Thymus (tissue), 14 donors: ENCODE measurements at places on chromosomes 12 and 14.
A peak's percentile ranks its signal among the peaks of the same experiment; 100 is the strongest.

DNA sequence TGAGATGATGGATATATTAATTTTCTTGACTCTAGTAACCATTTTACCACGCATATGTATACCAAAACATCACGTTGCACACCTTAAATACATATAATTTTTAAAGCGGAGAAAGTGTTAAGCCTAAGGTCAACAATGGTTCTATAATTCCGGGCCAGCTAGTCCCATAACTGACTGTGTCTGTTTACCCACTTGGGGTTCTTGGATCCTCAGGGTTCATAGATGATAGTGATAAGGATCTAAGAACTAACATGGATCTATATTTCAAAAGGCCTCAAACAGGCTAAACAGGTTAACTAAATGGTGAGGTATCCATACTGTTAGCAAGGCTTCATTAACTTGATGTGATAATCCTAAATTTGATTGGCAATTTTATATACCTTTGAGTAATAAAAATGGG, 9.8 kb downstream of the SLC38A1 start:
- no peak for DNase-seq

GRCh38 chr12:75720812-75721641, 209.6 kb upstream of the KRR1 start:
- DNase-seq = no peak

GRCh38 chr12:62692884-62693283, 226.3 kb downstream of the MON2 start:
- DNase-seq = no peak

DNA sequence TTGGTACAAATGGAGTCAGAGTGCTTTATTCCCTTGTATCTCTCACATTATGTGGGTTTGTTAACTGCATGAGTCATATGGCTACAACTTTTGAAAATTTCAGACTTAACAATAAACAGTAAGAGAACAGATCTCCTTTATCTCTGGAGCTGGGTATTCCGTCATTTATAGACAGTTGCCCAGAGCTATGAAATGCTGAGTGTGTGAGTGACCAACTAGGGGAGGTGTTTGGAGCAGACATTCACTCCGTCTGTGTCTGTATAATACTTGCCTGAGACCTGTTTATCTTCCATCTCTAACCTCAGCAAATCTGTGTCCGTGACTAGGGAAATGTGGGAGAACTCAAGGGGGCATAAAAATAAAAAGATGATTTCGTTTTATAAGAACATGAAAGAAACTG, 279.9 kb upstream of the FAR2 start:
- DNase-seq = no peak

GRCh38 chr14:51283402-51284085, 43.5 kb downstream of the TMX1 start:
- DNase-seq = peak; percentile 24

DNA sequence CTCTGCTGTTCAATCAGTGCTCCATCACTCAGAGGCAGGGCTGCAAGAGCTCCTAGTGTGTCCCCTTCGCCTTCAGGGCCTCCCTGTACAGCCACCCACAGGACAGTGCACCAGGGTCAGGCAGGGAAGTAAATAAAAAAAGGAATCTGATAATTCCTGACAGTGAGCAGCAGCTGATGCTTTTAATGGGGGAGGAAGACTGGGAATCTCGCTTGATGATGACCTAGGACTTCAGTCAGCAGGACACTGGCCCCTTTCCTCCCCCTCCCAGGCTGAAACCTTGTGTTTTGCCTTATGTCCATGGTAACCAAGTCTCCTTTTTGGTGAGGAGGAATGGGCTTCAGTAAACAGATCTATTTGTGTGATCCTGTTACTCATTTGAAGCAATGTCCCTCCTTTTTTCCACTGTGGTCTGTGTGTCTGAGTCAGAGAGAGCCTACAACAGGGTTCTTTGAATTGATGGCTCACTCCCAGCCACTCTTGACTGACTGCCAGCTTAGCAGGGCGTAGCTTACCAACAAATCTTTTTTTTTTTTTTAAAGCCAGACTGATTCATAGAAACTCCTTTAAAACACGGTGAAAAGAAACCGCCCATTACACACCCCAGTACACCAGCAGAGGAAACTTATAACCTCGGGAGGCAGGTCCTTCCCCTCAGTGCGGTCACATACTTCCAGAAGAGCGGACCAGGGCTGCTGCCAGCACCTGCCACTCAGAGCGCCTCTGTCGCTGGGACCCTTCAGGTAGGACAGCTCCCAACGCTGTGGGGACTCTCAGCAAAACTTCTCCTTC, at the start of gene EMP1:
Gene EMP1 (plus strand): TSS at position 597 of the 792 bp plus-strand sequence. CDS start 14,785 bp downstream, outside the sequence.
- no peak for DNase-seq

GRCh38 chr14:105442834-105443233, 23.2 kb downstream of the MTA1 start:
- DNase-seq = no peak

GRCh38 chr12:122867691-122868461, 28.0 kb downstream of the VPS37B start:
- no peak for DNase-seq

DNA sequence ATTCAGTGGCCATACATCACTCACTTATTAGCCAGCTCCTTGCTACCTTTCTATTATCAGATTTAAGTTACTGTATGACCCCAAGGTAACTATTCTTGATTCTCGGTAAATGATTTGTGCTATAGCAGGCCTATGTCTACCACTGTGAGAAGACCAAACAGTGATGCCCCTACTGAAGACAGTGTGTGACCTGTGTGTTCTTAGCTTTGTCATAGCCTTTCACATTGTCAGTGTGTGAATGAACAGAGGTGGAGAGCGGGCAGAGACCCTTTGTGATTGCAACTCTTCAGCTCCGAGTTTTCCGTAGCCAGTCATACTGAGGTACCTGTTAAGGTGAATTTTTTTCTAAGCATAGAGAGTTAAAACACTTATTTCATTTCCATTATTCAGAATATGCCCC, 294.0 kb downstream of the LRFN5 start:
- no peak for DNase-seq

- no peak for DNase-seq
Observed at GRCh38 chr14:55814064-55814463, 234.1 kb downstream of the KTN1 start.

GRCh38 chr12:88056571-88056970, 27.4 kb upstream of the C12orf50 start:
- no peak for DNase-seq

DNA sequence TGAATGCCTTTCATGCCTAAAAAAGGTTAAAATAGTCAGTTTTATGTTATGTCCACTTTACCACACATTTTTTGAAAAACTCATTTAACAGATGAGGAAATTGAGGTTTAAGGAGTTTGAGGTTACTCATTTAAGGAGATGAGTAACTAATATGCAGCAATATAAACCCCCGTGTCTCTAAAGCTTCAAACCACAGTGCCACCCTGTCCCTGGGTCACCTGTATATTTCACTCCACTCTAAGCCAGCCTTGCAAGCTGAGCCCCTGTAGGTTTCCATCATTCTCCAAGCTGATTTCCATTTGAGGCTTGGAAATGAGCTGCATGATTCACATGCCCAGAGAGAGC, 64.4 kb downstream of the NUAK1 start:
- DNase-seq = no peak

DNA sequence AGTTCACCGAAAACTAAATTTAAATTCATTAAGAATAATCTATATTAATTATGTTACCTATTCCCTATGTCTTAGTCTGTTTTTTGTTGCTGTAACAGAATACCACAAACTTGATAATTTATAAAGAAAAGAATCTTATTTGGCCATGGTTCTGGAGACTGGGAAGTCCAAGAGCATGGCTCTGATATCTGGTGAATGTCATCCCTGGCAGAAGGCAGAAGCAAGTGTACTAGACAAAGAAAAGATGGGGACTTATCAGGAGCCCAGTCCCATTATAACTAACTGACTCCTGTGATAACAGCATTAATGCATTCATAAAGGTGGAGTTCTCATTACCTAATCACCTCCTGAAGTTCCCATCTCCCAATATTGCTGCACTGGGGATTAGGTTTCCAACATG, 33.3 kb upstream of the BCAT1 start:
- DNase-seq = no peak

DNA sequence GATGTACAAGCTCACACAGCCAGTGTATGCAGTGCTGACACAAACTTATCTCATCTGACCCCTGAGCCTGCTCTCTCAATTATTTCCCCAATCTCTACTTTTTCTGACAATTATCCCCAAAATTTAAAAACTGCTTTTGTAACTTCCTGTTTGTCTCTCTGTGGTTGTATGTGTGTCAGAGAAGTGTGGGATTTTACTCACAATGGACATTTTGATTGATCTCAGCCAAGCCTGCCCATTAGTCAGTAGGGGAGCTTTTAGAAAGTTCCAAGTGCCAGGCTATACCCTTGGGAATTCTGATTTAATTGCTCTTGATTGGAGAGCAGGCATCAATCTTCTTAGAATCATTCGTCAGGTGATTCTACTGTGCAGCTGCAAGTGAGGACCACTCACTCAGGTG, 64.9 kb upstream of the LMNTD1 start:
- no peak for DNase-seq

GRCh38 chr14:61568572-61569011, 126.7 kb upstream of the HIF1A start:
- peak; percentile 66 for DNase-seq

DNA sequence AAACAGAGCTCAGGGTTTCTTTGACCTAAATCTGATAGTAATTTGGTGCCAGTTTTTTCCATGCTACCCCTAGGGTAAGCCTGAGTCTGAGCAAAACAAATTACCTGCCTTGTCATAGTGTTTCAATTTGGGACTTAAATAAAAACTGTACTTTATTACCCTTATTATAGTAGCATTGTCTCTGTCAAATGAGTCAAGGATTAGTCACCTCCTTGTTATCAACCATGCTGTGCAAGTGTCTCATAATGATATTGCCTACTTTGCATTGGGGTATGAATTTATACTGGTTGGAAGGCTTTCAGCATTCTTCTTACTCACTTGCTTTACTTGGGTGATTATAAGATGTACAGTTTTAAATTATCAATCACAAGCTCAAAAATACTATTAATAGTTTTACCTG, 380.0 kb downstream of the LRFN5 start:
- DNase-seq = no peak

GRCh38 chr12:67062193-67062592, 207.0 kb upstream of the CAND1 start:
- no peak for DNase-seq
